ENCODE measurements at places on chromosomes 6 and 20.

- DNase-seq: peak; percentile 53
These were observed at the start of gene EBF4 for GRCh38 chr20:2692036-2692885. EBF4 (plus strand) TSS chr20:2692780; CDS start chr20:2693646, 866 bp downstream.

GRCh38 chr20:59526242-59527225 is 77.8 kb upstream of the PHACTR3 start:
- no peak for DNase-seq

DNA sequence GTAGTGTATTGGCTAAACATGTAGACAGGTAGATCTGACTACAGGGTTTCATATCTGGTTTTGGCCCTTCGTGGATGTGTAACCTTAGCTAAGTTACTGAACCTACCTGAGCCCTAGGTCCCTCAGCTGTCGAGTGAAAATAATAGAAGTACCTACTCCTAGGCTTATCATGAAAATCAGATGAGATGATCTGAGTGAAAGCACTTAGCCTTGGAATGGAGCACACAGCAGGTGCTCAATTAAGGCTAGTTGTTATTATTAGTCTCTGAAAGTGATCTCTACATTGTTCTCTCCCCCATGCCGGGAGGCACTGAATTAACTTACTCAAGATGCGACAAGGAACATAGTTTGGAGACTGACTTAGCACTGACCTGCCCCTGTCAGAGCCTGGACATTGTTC is 174.7 kb upstream of the ZNF217 start:
- no peak for DNase-seq

GRCh38 chr6:83429857-83430610 is 817 bp downstream of the ME1 start:
- no peak for DNase-seq

GRCh38 chr6:6714118-6714897 is 125.8 kb downstream of the LY86 start:
- DNase-seq: peak; percentile 68

DNA sequence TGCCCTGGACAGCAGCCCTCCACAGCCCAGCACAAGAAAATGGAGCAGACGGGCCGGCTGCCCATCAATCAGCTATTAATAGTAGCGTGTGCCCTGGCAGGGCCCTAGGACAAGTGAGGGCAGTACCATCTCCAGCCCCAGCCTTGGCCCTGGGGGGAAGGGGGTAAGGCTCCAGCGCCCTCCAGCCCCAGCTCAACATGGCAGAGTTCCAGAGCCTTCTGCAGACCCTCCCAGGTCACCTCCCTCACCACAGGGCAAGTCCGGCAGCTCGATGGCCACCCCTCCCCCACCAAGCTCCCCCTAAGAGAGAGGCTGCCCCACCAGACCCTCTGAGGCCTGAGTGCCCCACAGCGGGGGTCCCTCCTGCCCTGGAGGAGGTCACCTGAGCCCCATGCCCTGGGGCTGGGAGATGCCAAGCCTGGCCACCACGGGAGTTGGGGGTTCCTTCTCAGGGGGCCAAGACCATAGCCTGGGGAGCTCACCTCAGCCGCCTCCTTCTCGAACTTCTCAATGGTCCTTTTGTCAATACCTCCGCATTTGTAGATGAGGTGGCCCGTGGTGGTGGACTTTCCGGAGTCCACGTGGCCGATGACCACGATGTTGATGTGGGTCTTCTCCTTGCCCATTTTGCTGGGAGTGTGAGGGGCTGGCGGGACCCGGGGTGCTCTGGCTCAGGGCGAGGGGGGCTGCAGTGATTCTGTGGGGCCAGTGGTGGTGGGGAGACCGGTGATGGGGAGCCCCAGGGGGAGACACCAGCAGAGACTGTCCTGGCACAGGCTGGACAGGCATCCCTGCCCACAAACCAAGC is 1.5 kb downstream of the EEF1A2 start:
- DNase-seq: no peak

GRCh38 chr6:135014353-135014832 is 40.2 kb downstream of the HBS1L start:
- no peak for DNase-seq

- DNase-seq: no peak
These were observed 67.8 kb upstream of the SMIM29 start for GRCh38 chr6:34316431-34317171.

- no peak for DNase-seq
These were observed 689.4 kb upstream of the MAP3K7 start for GRCh38 chr6:91276315-91276714.

GRCh38 chr6:115969207-115969929 is 91.3 kb downstream of the FRK start:
- no peak for DNase-seq

DNA sequence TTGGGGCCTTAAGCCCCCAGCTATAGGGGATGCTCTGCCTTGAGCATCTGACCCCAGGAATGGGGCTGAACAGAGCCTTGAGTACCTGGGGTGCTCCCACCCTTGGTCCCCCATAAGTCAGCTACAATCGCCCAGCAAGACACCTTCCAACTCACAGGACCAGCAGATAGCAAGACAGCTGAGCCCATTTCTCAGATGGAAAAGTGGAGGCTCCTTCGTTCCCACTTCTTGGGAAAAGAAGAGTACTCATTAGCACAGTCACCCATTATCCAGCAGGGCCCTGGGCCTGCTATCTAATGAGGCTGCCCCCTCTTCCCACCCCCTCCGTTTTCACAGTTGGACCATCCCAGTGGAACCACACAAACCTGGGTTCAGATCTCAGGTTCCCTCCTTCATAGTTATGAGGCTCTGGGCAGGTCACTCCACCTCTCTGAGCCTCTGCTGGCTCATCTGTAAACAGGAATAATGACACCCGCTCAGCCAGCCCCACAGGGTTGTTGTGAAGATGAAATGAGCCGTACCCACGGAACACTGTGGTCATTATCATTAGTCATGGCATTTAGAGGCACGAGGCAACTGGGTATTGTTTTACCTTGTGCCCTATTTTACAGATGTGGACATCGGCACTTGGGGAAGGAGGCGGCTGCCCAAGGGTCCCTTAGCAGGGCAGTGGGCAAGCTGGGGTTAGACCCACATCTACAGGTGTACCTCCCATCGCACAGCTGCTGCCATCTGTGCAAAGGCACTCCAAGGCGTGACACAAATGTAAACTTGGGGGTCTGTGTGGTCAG is 4.5 kb downstream of the LPIN3 start:
- no peak for DNase-seq

- DNase-seq: no peak
These were observed 98.9 kb downstream of the PSMG4 start for GRCh38 chr6:3357678-3358077.

- no peak for DNase-seq
These were observed 1.3 kb upstream of the KCNQ2 start for GRCh38 chr20:63473555-63474449.

GRCh38 chr6:39933669-39934130 is 562 bp downstream of the MOCS1 start:
- no peak for DNase-seq

DNA sequence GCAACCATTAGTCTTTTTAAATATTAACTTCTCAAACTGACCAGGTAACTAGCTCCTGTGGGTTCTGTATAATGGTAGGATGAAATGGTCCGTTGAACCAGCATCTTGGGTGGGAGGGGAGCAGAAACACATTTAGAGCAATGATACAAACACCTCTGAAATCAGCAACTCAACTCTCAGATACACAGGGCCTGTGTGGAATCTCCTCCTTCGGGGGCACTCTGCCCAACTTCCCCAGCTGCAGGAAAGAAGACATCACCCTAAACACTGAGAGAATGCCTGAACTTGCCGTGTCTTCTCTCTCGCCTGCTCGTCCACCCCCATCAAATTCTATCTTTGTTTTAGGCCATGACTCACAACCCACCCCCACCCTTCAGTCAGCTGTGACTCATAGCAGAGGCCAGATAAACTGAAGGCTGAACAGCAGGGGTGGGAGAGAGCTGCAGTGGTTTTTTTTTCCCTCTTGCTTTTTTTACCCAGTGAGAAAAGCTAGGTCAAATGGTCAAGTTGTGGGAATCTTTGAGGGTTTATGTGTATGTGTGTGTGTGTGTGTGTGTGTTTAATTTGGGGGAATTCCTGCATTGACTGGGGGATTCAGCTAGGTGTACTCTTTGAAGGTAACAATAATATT is 593.4 kb upstream of the JAG1 start:
- DNase-seq: peak; percentile 69

DNA sequence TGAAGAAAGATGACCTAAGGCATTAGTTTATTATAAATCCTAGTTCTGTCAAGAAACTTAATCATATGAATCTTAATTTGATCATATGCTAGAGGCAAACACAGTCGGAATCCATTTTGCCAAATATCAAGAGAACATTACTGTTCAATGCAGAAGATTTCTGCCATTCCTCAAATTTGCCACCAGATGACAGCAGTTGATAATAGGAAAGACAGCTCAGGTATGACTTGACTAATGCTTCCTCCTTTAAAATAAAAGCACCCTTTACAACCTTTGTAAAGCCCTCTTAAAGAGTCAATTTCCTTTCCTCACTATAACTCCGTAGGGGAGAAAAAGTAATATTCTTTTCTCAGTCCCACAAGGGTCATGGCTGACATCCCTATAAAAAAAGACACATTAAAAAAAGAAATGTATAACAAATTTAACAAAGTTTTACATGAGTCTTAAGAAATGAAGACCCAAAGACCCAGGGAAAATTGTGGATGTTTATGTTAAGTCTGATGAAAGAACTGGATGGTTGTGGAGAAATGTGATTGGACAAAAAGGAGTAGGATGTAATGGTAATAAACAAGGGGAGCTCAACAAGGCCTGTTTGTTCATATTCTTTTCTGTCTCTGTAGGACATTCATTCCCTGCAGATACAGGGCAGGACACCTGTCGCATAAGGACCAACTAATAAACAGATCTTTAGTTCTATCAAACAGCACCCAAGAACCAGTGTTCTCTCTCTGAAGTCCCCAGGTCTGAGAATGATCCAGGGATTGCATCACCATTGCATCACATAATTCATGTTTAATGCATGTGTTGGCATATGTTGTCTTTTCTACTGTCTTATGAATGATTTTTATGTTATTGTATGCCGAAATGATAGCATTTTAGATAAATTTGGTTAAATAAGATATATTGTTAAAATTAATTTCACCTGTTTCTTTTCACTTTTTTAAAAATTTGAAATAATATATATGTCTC is 23.0 kb upstream of the IL17A start:
- no peak for DNase-seq

DNA sequence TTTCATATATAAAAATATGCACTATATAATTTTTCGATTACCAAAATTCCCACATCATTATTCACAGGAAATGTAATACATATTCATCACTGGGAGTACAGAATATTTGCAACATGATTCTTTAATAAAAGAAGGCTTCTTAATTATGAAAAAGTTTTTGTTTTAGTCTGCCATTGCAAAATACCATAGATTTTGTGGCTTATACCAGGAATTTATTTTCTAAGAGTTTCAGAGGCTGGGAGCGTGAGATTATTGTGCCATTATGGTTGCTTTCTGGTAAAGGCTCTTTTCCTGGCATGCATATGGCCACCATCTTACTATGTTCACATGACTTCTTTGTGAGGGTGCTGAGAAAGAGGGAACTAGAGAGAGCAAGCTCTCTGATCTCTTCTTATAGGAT is 306.9 kb upstream of the ADGRB3 start:
- no peak for DNase-seq

- DNase-seq: no peak
These were observed 75.1 kb downstream of the SLX4IP start for GRCh38 chr20:10510216-10510615.

DNA sequence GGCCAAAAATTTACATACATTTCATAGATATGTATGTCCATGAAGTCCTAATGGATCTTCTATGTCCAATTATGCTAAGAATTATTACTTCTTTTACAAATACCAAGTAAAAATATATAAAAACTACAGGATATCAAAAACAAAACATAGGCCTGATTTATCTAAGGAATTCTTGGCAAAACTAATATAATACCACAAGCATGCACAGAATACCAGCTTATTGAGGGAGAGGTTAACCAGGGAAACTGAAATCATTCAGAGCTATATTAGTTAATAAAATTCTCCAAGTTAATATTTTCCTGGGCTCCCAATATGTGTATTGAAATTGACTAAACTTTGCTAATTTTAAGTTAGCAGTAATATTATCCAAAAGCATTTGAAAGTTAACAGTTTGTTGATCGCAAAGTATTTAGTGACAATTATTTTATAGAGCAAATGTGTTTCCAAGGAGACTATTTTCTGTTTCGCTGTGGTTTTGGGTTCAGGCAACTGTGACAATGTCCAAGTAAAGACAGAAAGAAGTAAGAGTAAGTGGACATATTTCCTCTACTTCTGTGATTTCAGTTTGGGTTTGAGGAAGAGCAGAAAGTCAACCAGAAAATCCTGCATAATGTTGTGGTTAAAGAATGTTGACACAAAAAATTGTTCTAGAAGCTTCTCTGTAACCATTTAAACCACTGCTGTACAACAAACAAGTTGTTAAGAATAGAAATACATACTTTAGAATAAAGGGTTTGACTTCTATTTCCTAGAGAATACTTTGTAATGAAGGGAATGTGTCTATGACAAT is 167.4 kb downstream of the COL21A1 start:
- no peak for DNase-seq

GRCh38 chr6:49082611-49083010 is 380.4 kb downstream of the MMUT start:
- DNase-seq: no peak

DNA sequence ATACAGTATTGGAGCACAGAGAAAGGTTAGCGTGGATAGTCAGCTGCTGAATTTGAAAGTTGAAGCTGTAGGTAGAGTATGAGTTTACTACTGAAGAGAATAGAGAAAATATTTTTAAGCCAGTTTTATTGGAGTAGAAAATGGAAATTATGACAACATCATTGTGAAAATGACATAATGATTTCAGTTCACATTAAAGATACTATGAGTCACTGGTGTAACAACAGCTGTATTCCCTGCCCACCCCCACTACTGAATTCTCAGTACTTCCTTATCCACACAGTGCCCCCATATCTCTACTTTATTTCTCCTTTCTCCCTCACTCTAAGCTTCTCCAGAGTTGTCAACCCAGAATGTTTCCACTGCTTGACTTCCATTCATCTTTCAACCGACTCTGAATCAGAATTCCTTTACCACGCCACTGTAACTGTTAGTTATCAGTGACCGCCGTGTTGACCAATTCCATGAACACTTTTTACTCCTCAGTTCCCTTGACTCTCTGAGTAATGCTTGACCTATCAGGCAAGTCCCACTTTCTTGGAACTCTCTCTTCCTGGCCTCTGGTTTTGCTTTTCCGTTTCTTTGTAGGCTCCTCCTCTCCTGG is 139.6 kb downstream of the AIG1 start:
- DNase-seq: no peak

GRCh38 chr6:31727034-31727716 is 1.9 kb downstream of the DDAH2 start:
- no peak for DNase-seq

DNA sequence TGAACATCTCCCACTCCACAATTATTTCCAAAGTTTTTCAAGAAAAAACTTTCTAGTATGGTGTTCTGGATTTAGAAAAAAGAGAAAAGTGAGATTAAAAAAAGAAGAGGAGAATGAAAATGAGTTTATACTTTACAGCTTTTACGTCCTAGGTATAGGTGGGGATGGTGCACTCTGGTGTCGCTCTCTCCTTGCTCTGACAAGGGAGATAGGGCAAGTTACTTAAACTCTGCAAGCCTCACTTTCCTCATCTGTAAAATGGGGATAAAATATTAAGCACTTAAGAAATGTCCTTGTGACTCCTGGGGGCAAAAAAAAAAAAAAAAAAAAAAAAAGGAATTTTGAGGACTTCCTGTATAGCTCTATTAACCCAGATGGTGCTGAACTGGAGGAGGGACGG is 4.5 kb upstream of the MAS1 start:
- no peak for DNase-seq

All from left hindlimb (tissue), 1 donor.